ENCODE measurements at places on chromosomes 5 and 9. TPM values are rescaled to one million over a fixed set of nuclear protein-coding genes. Genes with fewer than 3 reads are reported as not detected.

Gene OTP
- 0.07 TPM for total RNA-seq

Gene CARTPT
- not detected for total RNA-seq

DNA sequence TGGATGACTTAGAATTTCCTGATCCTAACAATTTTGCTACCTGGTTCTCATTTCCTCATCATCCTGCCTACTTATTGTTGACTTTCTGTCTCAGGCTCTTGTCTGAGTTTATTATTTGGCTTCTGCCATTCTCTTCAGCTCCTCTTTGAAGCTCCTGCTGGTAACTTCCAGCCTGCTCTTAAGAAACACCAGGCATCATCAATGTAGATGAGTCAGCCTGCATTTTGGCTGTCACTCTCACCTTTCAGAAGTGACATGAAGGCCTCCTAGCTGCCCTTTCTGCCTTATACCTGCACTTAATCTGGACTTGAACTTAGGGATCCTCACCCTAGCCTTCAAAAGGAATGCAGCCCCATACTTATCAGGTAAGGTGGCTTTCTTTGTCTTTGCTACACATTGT, 551.8 kb upstream of the ZNF608 start:
- no peaks in the 10 kb centered on the region for H3K36me3 ChIP-seq
- DNase-seq = no peak
- H3K27me3 ChIP-seq = no peaks in the 10 kb centered on the region
- no peak overlapping the region for H3K27ac ChIP-seq
- H3K4me1 ChIP-seq = peaks cover 10% of the 10 kb centered on the region

- no peaks in the 10 kb centered on the region for H3K4me1 ChIP-seq
- H3K4me3 ChIP-seq = no peak overlapping the region
- H3K36me3 ChIP-seq = no peaks in the 10 kb centered on the region
- DNase-seq = peak; percentile 7
- no peaks in the 10 kb centered on the region for H3K27me3 ChIP-seq
Measured at GRCh38 chr9:80175286-80176150, 603.8 kb downstream of the TLE4 start.

DNA sequence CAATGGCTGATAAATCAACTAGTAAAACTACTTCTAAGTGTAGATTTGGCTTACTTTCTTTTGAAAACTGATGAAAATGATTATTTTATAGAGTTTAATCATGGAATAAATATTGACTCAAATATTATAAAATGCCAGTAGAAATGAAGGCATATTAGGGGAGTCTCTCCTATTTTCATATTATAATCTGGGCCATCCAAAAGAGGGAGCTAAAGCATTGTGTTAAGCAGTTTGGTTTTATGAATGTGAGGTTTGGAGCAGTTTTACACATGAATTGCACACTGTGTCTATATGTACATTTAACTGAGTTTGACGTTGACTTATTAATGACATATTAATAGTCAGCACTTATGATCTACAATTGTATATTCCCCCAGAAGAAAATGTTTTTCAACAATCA, 17.4 kb downstream of the CDH9 start:
- no peaks in the 10 kb centered on the region for H3K36me3 ChIP-seq
- no peak for DNase-seq
- no peaks in the 10 kb centered on the region for H3K27me3 ChIP-seq

Data from HCT116 (cell line).